D721Med (cell line): ENCODE measurements at places on chromosomes 6 and 20.

- no peak for DNase-seq
Observed at GRCh38 chr6:63862486-63863198, 227.0 kb downstream of the PHF3 start.

GRCh38 chr20:19671374-19671773 lies 86.7 kb upstream of the RIN2 start:
- no peak for DNase-seq

DNA sequence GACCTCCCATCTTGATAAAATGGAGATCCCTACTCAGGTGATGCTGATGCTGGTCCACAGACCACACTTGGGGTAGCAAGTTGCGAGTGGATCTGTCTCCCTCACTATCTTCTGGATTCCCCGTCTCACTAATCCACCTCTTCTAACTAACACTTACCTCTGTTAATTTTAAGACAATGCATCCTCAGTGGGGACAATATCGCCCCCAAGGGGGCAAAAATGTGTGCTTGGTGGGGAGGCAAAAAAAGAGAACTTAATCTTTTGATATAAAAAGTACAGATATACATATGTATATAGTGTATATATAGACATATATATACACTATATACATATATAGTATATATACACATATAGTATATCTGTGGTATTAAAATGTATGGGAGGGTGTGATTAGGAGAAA lies 4.3 kb downstream of the LRFN2 start:
- DNase-seq: no peak

- no peak for DNase-seq
Observed at GRCh38 chr20:25052255-25053194, 5.4 kb downstream of the ACSS1 start.

DNA sequence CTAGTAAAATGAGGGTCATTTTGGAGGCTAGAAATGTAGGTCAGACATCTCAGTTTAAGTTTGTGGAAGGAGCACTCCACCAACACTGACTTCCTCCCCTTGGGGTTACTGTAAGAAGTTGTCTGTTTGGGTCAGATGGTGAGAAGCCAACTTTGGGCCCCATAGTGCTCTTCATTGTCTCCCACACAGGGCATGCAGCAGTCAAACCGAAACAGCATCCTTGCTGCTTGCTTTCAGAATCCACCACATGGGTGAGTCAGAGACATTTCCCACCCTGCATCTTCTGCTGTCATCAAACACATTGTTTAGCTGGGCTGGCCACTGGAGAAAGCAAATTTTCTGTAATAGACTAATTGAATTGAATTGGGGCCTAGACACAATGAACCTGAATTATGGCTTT lies 16.8 kb downstream of the IL17F start:
- DNase-seq: no peak

DNA sequence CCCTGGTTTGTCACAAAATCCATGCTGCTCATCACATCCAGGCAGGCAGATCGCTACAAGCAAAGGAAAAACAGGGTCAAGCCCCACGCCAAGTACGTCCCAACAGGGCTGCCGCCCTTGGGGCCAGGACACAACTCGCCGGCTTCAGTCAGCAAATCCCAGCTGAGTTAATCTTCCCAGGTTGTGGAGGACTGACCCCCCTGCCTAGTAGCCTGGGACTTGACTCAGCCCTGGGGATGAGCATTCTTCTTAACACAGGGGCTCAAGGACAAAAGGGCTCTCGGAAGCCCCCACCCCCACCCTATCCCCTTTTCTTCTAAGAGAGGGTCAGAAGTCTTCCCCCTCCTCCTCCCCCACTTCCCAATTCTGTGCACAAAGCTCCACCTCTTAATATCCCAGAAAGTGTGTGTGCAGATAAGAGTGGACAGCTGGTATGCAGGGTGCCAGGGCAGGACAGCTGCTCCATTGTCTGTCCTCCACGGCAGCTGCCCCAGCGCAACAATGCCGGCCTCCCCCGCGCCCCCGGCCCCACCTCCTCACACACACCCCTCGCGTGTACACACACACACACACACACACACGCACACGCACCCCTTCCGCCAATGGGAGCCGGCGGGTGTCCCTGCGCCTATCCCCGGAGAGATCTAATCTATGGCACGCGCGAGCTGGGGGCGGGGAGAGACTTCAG lies 4.5 kb downstream of the DLL1 start:
- no peak for DNase-seq

DNA sequence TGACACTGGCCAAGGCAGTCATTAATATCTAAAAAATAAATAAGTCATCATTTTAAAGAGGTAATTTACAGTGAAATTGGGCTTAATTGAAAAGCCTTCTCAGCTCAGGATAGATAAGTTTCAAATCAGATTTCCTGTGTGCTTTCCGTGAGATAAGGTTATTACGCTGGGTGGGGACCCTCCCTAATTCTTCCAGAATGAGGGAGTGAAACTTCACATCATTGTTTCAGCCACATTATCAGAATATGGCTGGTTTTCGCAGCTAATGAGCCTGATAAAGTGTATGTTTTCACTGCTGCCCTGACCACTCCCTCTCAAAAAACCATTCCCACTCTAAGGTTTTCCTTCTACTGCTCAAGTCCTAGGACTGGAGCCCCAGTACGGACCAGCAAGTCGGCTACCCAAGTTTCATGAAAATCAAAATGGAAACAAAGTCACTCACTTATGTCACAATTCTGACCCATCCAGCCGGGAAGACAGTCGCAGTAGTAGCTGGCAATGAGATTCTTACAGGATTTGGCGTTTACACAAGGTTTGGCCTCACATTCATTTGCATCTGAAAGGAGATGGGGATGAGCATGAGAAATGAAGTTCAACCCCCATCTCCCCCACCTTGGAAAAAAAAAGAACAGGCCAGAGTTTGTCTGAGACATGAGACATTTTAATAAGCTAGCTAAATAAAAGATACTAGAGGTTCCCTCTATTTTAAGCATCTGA lies 24.6 kb downstream of the JAG1 start:
- no peak for DNase-seq

- DNase-seq: no peak
Observed at GRCh38 chr6:3259491-3259958, 778 bp downstream of the PSMG4 start.

DNA sequence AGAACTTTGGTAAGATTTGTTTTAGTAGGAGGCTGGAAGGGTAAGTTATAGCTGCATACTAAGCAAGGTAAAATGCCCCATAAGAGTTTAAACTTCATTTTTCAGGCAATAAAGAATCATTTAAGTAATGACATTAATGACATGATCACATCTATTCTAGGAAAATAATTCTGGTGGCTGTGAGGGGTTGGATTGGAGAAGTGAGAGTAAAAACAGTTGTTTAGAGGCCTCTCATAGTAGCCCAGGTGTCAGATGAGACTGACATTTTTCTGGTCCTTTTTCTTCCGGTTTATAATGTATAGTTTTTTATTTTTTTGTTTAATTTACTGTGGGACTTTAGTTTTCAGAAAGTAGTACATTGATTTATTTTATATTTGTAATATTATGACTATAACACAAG lies 40.8 kb downstream of the ITCH start:
- no peak for DNase-seq

DNA sequence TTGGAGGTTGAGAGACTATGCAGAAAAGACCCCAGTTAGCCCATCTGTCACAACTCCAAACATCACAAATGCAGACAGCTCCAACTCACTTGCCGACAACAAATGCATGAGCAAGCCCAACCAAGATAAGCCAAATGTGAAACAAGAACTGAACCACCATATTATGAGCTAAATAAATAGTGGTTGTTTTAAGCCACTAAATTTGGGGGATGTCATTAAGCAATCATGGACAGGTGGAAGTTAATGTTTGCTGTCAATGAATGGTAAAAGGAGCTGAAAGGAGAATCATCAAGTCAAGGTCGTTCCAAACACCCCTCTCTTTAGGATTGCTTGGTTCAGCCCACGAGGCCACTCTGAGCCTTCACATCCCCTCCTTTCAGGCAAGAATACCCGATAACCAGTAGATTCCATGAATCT lies 71.2 kb upstream of the PLCB4 start:
- no peak for DNase-seq

DNA sequence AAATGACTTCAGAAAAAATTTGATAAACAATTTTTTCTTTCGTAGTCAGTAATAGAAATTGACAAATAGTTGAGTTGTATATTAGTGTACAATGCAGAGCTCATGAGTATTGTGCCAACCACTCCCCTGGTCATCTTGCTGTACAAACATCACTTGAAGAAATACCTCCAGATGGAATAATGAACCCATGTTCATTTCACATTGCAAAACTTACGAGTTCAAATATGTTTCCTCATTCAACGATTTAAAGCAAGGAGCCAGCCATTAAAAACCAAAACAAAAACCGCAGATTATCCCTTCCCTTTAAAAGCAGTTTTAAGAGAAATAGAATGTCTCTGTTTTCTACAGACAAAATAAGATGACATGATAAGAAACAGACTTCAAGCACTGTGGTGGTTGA lies 62.5 kb downstream of the RALGAPA2 start:
- no peak for DNase-seq

- DNase-seq: no peak
Observed at GRCh38 chr6:133549371-133549801, 308.2 kb downstream of the EYA4 start.

- DNase-seq: no peak
Observed at GRCh38 chr20:46945465-46945864, 50.8 kb downstream of the EYA2 start.

DNA sequence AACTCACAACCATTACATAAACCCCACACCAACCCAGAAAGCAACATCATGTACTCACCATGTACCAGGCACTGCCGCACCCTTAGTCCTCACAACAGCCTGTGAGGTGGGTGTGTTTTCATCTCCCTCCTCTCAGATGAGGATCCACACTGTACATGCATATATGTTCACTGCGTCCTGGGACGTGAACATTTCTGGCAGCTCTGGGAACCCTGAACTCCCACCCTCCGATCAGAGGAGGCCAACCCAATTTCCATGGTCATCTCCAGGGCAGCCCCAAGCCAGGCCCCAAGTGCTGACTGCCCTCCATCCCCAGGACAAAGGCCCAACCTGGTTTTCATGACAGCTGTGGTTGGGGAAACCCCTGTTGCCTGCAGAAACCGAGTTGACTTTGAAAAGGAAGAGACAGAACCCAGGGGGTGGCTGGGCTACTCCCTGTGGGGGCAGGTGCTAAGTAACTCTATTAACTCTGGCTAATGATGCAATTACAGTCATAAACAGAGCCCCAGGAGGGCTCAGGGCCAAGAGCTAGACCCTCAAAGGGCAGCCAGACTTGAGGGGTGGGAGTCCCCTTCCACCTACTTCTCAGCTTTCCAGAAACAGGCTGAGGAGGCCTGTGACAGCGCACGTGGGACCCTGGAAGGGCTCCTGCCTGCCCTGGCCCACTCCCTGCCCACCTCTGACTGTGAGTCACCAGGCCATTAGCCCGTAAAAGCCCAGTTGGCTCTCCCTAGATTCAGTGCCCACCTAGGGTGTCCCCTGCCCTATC lies 2.6 kb downstream of the TFEB start:
- no peak for DNase-seq

GRCh38 chr6:87482366-87482765 lies 9.6 kb downstream of the SLC35A1 start:
- DNase-seq: no peak

GRCh38 chr6:106431972-106432371 lies 71.5 kb downstream of the CRYBG1 start:
- no peak for DNase-seq

- DNase-seq: no peak
Observed at GRCh38 chr6:166204852-166205650, 37.4 kb upstream of the TBXT start.

GRCh38 chr6:147750413-147750812 lies 241.9 kb downstream of the SAMD5 start:
- no peak for DNase-seq

- peak; percentile 75 for DNase-seq
Observed at GRCh38 chr6:35727231-35727934, 9.4 kb upstream of the ARMC12 start.

GRCh38 chr6:1624058-1624850 lies 14.5 kb downstream of the FOXC1 start:
- no peak for DNase-seq

GRCh38 chr6:142013875-142014495 lies 118.7 kb upstream of the GJE1 start:
- no peak for DNase-seq

DNA sequence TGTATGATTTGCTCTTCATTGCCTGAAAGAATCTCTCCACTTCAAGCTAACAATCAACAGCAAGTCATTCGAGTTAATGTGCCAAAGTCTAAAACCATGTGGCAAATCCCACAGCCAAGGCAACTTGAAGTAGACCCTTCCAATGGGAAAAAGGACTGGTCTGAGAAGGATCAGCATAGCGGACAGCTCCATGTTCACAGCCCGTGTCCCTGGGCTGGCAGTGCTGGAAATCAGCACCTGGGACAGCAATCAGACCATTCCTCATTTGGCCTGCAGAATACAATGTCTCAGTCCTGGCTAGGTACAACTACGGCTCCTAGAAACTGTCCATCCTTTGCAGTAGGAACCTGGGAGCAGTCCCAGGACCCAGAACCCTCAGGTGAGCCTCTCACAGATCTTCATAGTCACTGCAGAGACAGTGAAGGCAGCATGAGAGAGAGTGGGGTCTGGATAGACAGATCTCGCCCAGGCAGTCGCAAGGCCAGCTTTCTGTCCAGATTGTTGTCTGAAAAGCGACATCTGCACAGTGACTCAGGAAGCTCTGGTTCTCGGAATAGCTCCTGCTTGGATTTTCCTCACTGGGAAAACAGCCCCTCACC lies 1.1 kb downstream of the GJA10 start:
- no peak for DNase-seq

DNA sequence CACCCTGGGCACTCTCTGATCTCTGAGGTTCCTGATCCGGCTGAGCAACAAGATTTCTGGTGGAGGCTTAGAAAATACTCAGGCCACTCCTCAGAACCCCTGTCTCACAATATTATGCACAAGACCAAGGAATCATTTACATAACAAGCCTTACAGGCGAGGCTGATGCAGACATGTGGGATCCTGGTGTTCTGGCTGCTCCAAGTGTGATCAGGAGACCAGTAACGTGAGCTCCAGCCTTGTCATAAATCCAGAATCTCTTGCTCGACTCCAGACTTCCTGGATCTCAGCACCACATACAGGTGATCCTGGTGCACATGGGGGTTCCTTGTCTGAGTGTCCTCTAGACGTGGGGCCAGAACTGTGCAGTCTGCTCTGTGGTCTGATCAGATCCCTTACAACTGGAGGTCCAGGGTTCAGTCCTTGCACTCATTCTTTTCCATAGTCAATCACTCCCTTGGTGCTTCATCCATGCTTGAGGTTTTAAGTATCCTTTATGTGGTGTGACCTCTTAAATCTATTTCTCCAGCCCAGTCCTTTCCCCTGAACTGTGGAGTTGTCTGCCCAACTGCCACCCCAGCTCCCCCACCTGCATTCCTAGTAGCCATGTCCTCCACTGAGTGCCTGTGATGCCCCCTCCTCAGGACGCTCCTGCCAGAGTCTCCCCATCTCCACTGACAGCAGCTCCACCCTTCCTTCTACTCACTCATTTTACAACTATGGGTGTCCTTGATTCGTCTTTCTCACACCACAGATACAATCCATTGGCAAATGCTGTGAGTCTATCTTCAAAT lies 5.1 kb downstream of the HLA-C start:
- DNase-seq: no peak

DNA sequence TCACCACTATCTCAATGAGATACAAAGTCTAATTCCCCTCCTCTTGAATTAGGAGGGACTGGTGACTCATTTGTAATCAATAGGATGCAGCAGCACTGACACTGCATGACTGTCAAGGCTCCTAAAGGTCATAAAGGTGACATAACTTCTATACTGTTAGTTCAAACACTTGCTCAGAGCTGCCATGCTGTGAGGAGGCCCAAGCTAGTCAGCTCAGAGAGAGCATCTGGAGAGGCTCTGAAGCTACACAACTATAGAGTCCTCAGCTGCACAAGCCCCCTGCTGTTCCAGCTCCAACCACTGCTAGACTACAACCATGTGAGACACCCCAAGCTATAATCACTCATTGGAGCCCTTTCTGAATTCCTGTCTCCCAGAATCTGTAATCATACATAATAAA lies 17.0 kb upstream of the HEY2 start:
- no peak for DNase-seq
